Fibroblast of the aortic adventitia (primary cell): ENCODE measurements at places on chromosomes 12 and 14. TPM values are rescaled to one million over a fixed set of nuclear protein-coding genes. Genes with fewer than 3 reads are reported as not detected.

Gene DHRS2
- total RNA-seq = 1.1 TPM in 1 of 2 replicates, not detected in the other

Gene NGB
- not detected in 2 replicates for total RNA-seq

Gene HSPB8
- total RNA-seq = 7.7 and 23.1 TPM in 2 replicates

Gene IGF1
- 0.63 and 6.1 TPM in 2 replicates for total RNA-seq

Gene ATXN7L3B
- 22.5 and 41.3 TPM in 2 replicates for total RNA-seq

Gene ABCB9
- 4.4 and 10.3 TPM in 2 replicates for total RNA-seq

Gene ZFYVE26
- 24.3 and 30.8 TPM in 2 replicates for total RNA-seq

Gene CDKN3
- total RNA-seq = 10.7 and 33.4 TPM in 2 replicates

Gene KRT72
- total RNA-seq = not detected in 2 replicates

Gene PMCH
- 0.27 TPM in 1 of 2 replicates, not detected in the other for total RNA-seq
